ENCODE measurements at places on chromosomes 6 and 20.

GRCh38 chr20:38805502-38805957, at the start of gene PPP1R16B:
Gene PPP1R16B (plus strand): TSS chr20:38805697. CDS start chr20:38835926, 30,229 bp downstream.
- DNase-seq, result peak; percentile 70

GRCh38 chr6:142359271-142359960, 57.6 kb downstream of the ADGRG6 start:
- DNase-seq, result no peak

GRCh38 chr20:31930779-31931178, 21.1 kb downstream of the PDRG1 start:
- DNase-seq, result no peak

DNA sequence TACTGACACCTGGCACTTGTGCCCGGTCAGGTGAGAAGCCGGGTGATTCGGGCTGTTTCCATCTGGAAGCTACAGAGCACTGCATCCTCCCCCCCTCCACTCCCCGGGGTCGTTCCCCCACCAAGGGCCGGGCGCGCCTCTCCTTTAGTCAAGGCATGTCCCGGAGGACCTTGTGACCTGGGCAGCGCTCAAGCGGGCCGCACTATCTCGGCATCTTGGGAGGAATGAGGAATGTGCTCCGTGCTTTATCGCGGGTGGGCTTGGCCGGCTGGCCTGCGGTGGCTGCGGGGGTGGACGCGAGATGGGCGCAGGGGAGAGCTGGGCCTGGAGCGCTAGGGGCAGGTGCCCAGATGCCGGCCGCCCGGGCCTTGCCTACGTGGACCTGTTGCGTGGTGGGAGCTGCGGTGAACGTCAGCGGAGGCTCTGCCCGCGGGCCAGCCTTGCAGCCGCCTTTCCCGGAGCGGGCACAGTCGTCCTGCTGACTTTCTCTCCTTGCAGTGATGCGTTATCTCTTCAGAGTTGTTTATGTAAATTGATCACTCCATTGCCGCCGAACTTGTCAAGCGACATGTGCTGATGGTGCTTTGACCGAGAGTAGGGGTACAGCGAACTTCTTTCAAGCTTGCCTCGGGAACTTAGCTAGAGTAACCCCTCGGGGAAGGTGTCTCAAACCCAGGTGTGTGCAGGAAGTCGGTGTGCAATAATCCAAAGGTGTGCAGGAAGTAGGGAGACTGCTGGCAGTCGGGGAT, 1.1 kb downstream of the LRRC1 start:
- no peak for DNase-seq

DNA sequence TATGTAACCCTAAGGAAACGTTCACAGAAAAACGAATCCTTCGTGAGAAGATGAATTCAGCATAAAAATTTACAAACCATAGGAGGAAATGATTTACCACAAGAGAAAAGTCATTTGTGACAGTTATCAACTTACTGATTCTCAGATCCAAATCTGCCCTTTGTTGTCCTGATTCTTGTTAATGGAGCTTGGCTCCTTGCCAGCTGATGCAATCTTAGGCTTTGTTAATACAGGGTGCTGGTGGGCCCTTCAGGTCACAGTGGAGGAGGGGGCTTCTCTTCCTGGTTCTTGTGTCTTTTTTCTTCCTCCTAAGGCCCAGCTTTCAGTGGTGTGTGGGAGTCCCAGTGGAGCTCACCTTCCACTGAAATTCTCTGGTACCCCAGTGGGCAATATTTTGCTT, 108.4 kb upstream of the MAP3K7 start:
- DNase-seq, result no peak

- no peak for DNase-seq
Observed at GRCh38 chr6:49841424-49841823, 24.9 kb downstream of the CRISP1 start.

DNA sequence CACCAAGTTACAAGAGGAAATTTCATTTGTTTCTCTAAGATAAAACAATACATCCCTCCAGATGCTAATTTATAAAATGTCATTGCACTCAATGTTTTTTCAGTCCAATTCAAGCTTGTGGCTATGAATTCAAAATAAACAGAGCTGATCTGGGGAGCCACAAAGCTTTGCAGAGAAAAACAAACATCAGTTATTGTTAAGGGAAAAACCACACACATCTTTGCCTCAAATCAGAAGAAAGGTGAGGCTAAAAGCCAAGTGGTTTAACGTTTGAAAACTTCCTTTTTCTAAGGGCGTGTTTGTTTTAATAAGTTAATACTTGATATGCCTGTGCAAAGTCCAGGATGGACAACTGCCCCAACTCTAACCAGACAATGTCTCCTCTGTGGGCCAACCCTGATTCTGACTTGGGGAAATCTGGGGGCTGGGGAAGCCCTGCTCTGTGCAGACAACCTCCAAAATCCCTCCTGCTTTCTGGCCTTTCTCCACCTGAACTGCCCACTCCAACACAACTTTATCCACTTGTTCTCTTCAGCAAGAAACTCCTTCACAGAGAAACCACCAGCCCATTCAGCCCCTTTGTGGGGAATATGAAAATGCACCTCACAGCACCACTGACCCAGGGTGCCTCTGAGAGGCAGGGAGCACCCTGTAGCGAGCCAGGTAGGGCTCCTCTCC, 44.6 kb upstream of the NT5E start:
- DNase-seq, result no peak

DNA sequence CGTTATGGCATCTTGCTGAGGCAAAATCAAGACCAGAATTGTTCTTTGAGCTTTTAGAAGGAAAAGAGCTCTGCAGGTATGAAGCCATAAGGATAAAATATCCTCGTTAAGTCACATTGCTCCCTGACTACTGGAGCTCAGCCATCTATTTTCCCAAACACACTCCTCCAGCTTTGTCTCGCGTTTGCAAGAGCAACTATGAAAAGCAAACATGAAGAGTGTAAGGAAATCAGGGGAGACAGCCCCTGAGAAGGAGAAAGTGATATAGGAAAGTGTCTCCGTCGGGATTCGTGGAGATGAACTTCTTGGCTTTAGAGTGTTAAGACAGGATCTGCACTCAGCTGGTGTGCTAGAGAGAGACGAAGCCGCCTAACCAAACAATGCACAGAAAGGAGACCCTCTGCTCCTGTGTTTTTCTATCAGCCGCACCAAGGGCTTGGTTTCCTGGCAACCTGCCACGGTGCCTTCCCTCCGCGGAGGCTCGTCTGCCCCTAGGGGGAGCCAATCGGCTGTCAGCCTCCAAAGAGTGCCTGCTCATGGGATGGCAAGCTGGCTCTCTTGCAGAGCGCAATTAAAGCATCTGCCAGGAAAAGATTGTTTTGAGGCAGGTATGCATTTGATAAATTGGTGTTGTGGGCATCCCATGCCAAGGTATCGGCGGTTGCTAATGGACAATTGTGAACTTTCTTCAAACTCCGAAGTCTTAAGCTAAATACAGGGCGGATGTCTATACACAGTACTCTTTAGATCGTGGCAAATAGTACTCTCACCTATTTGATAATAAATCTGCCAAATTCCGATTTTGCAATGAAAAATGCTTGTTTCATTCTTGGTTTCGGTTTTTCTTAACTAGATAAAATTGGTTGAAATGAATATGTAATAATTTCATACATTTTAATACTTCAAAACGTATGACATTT, 603.2 kb downstream of the RNF144B start:
- DNase-seq, result no peak

- DNase-seq, result no peak
Observed at GRCh38 chr6:32086661-32087573, 22.2 kb downstream of the TNXB start.

GRCh38 chr6:3793545-3793944, 42.0 kb upstream of the PXDC1 start:
- no peak for DNase-seq

- no peak for DNase-seq
Observed at GRCh38 chr6:161889324-161889723, 615.5 kb upstream of the AGPAT4 start.

DNA sequence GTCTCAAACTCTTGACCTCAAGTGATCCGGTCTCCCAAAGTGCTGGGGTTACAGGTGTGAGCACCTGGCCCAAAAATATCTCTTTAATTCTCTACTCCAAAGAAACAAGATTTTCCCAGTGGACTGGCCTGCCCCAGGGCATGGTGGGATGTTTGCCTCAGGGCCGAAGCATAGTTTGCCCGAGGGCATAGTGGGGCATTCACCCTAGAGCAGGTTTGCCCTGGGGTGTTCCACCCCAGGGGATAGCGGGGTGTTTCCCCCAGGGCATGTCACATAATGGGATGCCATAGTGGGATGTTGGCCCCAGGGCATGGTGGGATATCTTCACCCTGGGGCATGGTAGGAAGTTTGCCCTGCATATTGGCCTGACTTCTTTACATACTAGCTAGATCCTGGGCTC, 97.2 kb downstream of the VEGFA start:
- no peak for DNase-seq

DNA sequence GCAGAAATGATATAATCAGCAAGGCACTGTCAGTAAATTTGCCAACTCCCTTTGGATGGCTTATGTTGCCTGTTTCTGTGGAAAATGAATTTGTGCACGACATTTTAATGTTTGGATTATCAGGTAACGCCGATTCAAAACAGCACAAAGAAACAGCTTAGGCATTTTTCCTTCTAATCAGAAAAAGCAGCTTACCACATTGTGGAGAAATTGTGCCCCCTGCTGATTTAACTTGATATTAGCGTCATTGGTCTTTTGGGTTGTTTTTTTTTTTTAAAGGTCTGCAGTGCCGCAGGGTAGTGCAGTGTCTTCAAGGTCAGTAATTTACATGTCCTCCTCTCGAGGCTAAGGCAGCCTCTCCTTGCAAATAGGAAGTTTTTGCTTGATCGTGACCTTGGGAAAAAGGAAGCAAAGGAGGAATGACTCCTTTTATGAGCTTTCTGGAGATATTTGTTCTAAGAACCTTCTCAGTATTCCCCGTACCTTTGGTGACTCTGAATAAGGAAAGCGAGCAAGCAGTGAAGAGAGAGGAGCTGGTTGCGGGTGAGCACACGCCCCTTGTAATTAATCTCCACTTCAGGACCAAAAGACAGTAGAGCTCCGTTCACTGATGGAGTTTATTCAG, 79.1 kb downstream of the ELOVL4 start:
- no peak for DNase-seq

DNA sequence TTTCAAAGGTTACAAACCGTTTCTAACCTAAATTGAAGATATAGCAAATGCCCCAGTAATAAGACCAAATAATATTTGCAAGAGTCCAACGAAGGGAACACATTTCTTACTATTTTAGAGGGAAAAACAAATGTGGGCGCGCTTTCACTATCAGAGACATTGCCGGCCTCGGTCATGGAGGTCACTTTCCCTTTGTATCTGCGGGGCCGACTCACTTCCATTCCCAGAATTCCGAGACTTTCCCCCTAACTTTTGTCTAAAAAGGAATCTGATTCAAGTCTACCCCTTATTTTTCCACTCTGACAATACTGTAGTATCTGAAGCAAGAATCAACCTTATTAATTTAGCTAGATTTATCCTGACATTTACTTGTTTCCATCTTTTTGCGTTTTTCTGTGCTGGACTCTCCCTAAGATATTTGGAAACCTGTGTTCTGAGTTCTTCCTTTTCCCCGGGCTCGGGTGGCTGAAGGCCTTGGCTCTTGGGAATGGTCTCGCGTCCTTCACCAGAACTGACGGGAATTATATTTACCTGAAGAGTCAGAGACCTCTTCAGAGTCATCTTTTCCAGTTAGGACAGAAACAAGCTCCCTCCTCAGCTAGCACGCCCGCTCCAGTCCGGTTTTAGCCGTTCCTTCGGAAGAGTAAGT, 71.8 kb upstream of the ZNF184 start:
- no peak for DNase-seq

- no peak for DNase-seq
Observed at GRCh38 chr20:137668-138490, 4.5 kb upstream of the DEFB126 start.

DNA sequence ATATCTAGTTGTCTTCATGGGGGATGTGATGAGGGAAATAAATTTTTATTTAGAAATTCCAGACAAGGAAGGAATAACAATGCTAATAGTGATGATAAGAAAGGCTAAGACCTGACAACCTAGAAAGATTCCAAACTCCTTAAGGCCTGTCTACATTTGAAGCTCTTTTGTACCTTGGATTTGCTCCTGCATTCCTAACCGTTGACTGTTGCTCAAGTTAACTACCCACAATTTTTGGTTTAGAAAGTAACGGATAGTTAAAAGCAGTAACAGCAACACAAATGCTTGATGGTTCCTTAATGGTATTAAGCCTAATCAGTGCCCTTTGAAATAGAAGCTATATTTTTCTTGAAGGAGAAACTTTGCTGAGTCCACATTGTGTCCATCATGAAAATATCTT, 52.9 kb downstream of the TRMT11 start:
- DNase-seq, result no peak

DNA sequence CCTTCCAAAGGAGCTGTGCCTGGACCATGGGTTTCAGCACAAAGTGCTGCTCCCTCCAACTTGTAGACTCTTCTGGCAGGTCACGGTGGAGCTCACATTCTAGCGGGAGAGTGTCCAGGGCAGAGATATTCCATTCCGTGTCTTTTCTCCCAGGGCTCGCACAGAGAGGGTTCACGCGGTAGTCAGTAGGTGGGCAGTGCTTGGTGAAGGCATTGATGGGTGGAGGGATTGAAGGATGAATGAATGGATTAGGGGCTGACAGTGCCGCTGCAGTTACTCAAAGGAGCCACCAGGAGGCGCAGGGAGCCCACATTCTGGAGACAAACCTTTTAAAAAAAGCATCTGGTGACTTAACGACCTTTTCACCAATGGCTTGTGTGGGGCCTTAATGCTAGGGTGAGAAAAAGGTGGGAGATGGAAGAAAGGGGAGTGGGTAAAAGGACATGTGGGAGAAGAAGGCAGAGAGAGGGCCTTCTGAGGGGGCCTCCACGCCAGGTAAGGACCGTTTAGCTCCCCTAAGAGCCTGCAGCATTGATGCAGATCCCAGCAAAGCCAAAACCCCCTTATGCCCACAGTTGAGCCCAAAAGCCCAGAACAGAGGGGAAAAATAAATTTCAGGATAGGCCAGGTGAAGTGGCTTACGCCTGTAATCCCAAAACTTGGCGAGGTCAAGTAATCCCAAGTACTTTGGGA, 17.5 kb upstream of the FAM110A start:
- DNase-seq, result peak; percentile 19

DNA sequence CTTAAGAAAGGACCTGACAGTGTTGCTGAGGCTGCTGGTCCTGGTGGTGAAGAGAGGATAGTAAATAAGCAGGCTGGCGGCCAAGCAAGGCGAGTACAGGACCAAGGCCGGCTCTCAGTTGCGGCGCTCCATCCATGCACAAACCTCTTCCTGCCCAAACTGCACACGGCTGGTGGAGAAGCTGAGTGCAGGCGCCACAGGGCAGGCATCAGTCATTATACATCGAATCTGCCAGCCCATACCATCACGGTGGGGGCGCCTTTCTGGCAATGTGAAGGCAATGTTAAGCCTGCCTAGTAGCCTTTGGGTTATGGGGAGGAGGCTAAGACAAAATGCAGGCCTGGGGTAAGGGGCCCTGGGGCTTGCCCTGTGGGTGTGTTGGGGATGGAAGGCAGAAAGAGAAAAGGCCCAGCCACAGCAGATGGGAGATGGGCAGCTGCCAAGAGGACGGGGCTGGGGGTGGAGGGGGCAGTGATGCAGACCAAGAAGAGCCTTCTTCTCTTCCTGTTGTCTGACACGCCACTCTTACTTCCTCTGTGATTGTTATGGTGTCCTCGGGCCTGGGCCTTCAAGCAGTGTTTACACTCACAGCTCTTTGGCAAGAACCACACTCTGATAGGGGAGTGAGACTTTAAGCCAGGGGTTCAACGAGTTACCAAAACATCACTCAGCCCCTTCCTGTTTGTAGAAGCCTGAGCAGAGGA, 20.3 kb upstream of the KCNK16 start:
- no peak for DNase-seq

GRCh38 chr6:53325785-53326184, 23.0 kb downstream of the ELOVL5 start:
- DNase-seq, result no peak

- DNase-seq, result no peak
Observed at GRCh38 chr20:31818376-31818908, 714 bp upstream of the MYLK2 start.

GRCh38 chr6:94376876-94377275, 957.5 kb upstream of the EPHA7 start:
- no peak for DNase-seq
